Placental pericyte (primary cell): ENCODE measurements at places on chromosomes 1 and 21. TPM values are rescaled to one million over a fixed set of nuclear protein-coding genes. Genes with fewer than 3 reads are reported as not detected.

Gene CD101
- total RNA-seq: not detected in 2 replicates

Gene BNIPL
- total RNA-seq: 0.22 and 0.29 TPM in 2 replicates

Gene FCN3
- not detected in 2 replicates for total RNA-seq

Gene RIMS3
- 0.14 and 0.66 TPM in 2 replicates for total RNA-seq

Gene TMEM54
- 10.3 and 29.3 TPM in 2 replicates for total RNA-seq

Gene AGBL4
- total RNA-seq: not detected in 2 replicates
